ENCODE measurements at places on chromosomes 4 and X. TPM values are rescaled to one million over a fixed set of nuclear protein-coding genes. Genes with fewer than 3 reads are reported as not detected.

- DNase-seq: peak; percentile 68
- no peak overlapping the region for H3K4me3 ChIP-seq
- H3K36me3 ChIP-seq: no peaks in the 10 kb centered on the region
- H3K4me1 ChIP-seq: peaks cover 13% of the 10 kb centered on the region
- no peaks in the 10 kb centered on the region for H3K27me3 ChIP-seq
- no peak overlapping the region for H3K27ac ChIP-seq
These were observed 27.2 kb upstream of the SEC24B start for GRCh38 chr4:109406337-109406931.

GRCh38 chr4:73451404-73451803 lies 15.4 kb downstream of the AFP start:
- no peak overlapping the region for H3K4me3 ChIP-seq
- no peaks in the 10 kb centered on the region for H3K36me3 ChIP-seq

The WDR17 gene
- 1.5 TPM for total RNA-seq

DNA sequence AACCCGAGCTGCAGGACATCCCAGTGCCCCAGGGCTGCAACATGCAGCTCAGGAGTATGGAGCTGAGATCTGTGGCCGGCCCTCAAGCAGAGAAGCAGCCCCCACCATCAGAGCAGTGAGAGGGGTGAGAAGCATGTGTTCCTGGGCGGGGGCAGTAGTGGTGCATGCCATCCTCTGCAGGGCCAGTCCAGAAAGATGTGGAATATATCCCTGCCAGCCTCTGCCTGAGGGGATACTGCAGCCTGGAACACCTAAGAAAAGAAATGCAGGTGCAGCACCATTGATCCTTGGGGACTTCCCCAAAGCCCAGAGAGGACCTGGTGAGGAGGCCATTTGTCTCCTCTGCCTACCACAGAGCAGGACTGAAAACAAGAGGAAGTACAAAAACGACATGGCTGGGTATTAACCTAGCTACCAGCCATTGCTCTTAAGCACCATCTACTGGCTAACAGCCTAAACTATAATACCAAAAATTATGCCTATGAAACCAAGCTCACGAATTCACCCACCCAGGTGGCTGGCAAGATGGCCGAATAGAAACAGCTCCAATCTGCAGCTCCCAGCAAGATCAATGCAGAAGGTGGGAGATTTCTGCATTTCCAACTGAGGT lies 158.8 kb downstream of the ADGRA3 start:
- H3K4me1 ChIP-seq: no peaks in the 10 kb centered on the region
- H3K4me3 ChIP-seq: no peak overlapping the region
- no peak overlapping the region for H3K27ac ChIP-seq
- DNase-seq: peak; percentile 28
- peaks cover 6% of the 10 kb centered on the region for H3K36me3 ChIP-seq
- no peaks in the 10 kb centered on the region for H3K27me3 ChIP-seq

DNA sequence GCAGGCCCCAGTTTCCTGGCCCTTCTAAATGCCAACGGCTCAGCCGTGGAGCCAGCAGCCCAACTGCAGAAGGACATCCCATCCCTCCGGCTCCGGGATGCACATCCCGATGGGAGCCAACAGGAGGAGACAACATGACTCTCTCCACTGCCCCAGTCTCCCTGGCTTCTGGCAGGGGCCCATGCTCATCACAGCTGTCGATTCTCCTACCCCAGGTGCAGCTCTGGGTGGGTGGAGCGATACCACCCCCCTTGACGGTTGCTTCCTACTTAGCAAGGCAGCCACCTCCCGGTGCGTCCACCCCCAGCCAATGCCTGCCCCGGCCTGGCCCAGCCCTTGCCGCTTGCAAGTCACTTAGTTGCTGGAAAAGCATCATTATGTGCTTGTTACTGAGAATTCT lies 19.5 kb downstream of the ZNF275 start:
- DNase-seq: no peak
- H3K36me3 ChIP-seq: no peaks in the 10 kb centered on the region
- no peaks in the 10 kb centered on the region for H3K27me3 ChIP-seq
- no peak overlapping the region for H3K4me3 ChIP-seq
- H3K4me1 ChIP-seq: no peaks in the 10 kb centered on the region

GRCh38 chrX:3026074-3026815 lies 15.0 kb upstream of the ARSF start:
- no peaks in the 10 kb centered on the region for H3K36me3 ChIP-seq
- H3K4me1 ChIP-seq: no peaks in the 10 kb centered on the region
- DNase-seq: no peak
- no peaks in the 10 kb centered on the region for H3K27me3 ChIP-seq
- no peak overlapping the region for H3K4me3 ChIP-seq
- H3K27ac ChIP-seq: no peak overlapping the region

Measured in MCF 10A (cell line).